ENCODE measurements at places on chromosomes 1 and 21. TPM values are rescaled to one million over a fixed set of nuclear protein-coding genes. Genes with fewer than 3 reads are reported as not detected.

- H3K4me1 ChIP-seq = no peaks in the 10 kb centered on the region
- H3K4me3 ChIP-seq = no peak overlapping the region
- H3K27ac ChIP-seq = no peak overlapping the region
- H3K27me3 ChIP-seq = no peaks in the 10 kb centered on the region
Observed at GRCh38 chr1:102219463-102219862, 222.7 kb upstream of the OLFM3 start.

DNA sequence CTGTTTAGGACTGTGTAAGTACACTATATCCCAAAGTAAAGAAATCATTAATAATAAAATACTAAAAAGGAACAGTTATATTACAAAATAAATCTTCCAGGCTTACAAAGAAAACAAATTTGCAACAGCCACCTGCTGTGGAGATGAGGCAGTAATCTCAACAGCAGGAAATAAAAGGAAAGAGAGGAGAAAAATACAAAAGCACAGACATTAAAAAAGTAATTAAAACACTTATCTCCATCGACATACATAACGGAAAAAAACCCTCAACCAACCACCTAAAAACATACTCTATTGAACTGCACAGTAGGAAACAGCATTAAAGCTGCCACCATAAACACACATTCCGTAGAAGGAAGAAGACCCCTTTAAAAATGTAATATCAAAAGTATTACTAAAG, 317.6 kb downstream of the DPYD start:
- no peak overlapping the region for H3K4me3 ChIP-seq
- no peaks in the 10 kb centered on the region for H3K4me1 ChIP-seq
- H3K36me3 ChIP-seq = no peaks in the 10 kb centered on the region
- H3K27me3 ChIP-seq = no peaks in the 10 kb centered on the region

RNU1-4 gene
- total RNA-seq = 1,685 TPM

PPIAL4G gene
- total RNA-seq = not detected

FGR gene
- total RNA-seq = not detected
